Retinal pigment epithelial cell (primary cell): ENCODE measurements at places on chromosomes 4 and X.

GRCh38 chr4:48844843-48845242, 14.0 kb downstream of the OCIAD1 start:
- DNase-seq = no peak

GRCh38 chrX:150229030-150229429, 134.1 kb upstream of the MAMLD1 start:
- no peak for DNase-seq

DNA sequence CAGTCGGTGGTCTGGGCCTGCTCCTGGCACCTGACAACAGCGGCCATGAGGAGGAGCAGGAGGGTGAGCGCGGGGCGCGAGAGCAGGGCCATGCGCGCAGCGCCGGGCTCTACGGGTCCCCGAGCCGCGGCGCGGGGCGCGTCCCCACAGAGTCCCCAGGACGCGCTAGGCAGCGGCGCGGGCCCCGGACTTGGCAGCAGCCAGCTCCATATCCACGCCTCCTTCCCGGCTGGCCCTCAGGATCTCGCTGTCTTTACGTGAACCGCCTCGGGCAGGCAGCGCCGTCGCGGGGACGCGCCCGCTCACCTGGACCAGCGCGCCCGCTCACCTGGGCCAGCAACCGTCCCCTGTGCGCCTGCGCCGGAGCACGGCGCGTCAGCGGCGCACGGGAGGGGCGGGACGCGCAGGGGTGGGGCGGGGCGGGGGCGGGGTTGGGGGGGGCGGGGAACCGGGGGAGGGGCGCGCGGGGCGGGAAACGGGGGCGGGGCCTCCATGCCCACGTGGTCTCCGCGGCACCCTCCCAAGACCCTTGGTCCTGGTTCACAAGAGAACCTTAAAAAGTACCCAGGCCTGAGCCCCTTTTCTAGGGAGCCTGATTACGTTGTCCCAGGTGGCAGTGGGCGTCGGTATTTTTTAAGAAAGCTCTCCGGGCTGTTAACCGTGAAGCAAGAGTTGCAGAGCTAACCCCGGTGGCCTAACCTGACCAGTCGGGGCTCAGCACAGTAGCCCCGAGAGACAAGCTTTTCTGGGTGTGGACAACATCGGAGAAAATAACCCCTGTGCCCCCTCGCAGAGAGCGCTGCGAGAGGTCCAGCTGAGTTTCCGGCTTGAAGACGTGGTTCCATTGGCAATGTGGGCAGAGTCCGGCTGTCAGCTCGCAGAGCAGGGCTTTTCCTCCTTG, at the start of gene PLA2G12A:
TSS of gene PLA2G12A (minus strand) at position 353 of the 901 bp plus-strand sequence. CDS start at position 92, 261 bp downstream.
- DNase-seq = peak; percentile 5

DNA sequence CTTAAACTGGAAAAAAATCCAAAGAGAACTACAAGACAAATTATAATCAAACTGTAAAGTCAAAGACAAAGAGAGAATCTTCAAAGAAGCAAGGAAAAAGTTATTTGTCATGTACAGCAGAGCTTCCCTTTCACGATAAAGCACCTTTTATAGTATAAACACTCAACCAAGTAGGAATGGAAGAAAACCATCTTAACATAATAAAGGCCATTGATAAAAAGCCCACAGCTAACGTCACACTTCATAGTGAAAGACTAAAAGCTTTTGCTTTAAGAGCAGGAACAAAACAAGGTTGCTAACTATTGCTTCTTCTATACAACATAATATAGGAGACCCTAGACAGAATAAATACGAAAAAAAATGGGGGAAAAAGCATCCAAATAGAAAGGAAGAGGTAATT, 595.7 kb upstream of the POU3F4 start:
- DNase-seq = no peak

DNA sequence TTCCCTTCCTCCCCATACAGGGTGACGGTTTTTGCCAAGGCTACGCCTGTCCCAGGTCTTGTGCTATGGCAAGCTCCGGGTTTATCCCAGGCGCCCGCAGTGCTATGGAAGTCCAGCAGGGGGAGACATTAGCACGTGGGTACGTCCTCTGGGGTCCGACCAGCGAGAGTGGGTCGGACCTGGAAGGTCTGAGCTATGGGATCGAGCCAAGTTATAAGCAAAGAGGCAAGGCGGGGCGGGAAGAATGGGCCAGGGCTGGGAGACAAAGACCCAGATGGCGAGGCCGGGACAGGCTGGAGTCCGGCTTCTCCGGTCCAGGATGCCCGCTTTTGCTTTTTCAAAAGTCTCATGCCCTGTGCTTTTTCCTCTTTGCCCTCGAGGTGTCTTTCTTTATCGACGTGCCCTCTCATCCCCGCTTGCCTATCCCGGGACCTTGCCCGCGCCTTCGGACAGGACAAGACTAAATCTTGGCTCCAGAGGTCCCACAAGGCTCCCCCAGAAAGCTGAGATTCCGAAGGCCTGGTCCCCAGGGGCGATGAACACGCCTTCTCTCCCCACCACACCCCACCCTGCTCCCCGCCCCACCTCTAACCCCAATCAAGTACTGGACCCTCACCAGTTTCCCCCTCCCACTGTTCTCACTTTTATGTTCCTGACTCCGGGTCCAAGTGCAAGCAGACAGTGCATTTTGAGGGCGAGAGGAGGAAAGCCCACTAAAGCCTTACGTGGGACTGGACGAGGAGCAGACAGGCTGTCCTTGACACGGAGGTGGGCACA, 785 bp upstream of the EFNB1 start:
- no peak for DNase-seq

GRCh38 chr4:150155391-150155790, 77.1 kb downstream of the DCLK2 start:
- no peak for DNase-seq

GRCh38 chr4:172109466-172109865, 296.3 kb downstream of the GALNTL6 start:
- no peak for DNase-seq

DNA sequence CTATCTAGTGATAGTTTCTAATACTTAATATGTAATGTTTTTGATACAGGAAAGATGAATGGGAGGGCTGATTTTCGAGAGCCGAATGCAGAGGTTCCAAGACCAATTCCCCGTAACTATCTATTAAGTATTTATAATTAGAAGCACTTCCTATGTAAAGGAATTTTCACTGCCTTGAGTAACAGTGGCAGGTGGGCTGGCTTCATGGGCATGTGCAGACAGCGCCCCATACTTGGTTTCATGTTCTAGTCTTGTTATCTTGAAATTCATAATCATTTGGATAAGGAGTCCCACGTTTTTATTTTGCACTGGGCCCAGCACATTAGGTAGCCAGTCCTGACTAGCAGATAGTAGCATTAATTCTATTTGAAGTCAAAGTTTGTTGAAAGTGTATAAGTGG, 1.7 kb downstream of the OCIAD1 start:
- no peak for DNase-seq

DNA sequence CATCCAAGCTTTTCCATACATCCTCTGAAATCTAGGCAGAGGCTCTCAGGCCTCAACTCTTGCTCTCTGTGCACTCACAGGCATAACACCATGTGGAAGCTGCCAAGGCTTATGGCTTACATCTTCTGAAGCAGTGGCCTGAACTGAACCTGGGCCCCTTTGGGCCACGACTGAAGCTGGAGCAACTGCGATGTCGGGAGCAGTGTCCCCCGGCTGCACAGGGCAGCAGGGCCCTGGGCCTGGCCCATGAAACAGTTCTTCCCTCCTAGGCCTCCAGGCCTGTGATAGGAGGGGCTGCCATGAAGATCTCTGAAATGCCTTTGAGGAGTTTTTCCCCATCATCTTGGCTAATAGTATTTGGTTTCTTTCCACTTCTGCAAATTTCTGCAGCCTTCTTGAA, 39.2 kb downstream of the PRRG1 start:
- DNase-seq = no peak

- DNase-seq = no peak
These were observed 21.1 kb downstream of the FLNA start for GRCh38 chrX:154353172-154353843.

GRCh38 chrX:136867518-136867917, 13.0 kb downstream of the RBMX start:
- DNase-seq = no peak
